Upper lobe of right lung (tissue), 1 donor: ENCODE measurements at places on chromosomes 2 and 18.

DNA sequence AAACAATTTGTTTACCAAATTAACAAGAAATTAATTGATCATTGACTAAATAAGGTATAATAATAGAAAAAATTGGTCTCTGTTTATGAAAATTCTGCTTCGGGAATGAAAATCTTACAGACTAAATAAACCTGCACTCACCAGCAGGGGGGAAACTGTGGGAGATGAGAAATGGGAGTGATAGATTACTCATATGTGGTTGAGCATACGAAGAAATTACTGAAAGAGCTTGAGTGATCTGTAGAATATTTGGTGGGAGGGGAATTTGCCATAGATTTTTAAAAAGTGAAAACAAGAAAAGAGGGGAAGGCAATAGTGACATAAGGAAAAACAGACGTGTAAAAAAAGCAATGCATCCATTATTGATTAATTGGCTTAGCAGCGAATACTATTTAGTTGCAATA, 2.2 kb downstream of the HMSD start:
- DNase-seq: no peak
- H3K4me3 ChIP-seq: no peak overlapping the region
- H3K27ac ChIP-seq: no peak overlapping the region
- H3K4me1 ChIP-seq: no peaks in the 10 kb centered on the region

DNA sequence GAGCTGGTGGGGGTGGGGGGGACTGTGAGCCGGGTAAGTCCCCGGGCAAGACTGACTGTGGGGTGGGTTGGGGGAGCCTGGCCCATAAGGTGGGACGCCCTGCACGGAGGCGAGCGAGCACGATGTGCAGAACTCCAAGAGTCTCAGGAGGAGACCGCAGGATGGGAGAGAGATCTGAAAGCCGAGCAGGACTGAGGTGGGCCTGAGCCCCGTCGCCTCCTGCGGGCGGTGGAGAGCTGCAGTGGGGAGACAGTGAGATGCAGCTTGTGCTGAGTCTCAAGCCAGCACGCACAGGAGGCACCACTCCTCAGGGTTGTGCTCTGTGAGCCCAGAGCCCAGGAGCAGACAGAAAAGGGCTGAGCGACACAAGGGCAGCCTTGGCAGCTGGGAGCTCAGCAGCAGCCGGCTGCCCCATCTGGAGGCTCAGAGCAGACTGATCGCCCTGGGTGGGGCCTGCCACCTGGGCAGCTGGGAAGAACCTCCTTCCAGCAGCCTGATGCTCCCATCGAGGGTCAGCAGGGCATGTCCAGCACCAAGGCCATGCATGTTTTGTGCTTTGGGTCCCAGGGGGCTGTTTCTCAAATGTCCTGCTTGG, 15.9 kb downstream of the ARHGEF4 start:
- H3K4me3 ChIP-seq: no peak overlapping the region
- no peaks in the 10 kb centered on the region for H3K36me3 ChIP-seq
- H3K27ac ChIP-seq: no peak overlapping the region

DNA sequence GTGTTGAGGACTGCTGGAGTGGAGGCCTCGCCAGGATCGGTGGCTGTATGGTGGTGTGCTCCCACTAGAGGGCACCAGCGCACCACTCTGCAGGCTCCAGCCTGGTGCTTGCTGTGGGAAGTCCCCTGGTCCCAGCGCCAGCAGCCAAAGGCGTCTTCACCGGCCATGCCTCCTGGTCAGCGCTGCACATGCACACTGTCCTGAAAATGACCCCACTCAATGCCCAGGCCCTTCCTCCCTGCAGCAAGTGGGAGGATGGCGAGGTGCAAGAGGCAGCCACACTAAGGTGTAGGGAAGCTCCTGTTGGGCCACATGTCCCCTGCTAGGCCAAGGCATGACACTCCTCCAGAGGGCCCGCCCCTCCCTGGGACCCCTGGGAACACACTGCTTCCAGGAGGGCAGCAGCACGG, 136.5 kb downstream of the CTIF start:
- no peak overlapping the region for H3K27ac ChIP-seq
- no peak overlapping the region for H3K4me3 ChIP-seq
- H3K36me3 ChIP-seq: no peaks in the 10 kb centered on the region

- no peaks in the 10 kb centered on the region for H3K27me3 ChIP-seq
- no peaks in the 10 kb centered on the region for H3K4me1 ChIP-seq
- H3K4me3 ChIP-seq: no peak overlapping the region
- H3K36me3 ChIP-seq: no peaks in the 10 kb centered on the region
Measured at GRCh38 chr18:3081584-3081991, 68.6 kb upstream of the LPIN2 start.

- DNase-seq: no peak
- H3K4me1 ChIP-seq: peaks cover 6% of the 10 kb centered on the region
Measured at GRCh38 chr2:74696829-74697228, 42.8 kb downstream of the SEMA4F start.
